MCF 10A (cell line): ENCODE measurements at places on chromosomes 12 and 14.

DNA sequence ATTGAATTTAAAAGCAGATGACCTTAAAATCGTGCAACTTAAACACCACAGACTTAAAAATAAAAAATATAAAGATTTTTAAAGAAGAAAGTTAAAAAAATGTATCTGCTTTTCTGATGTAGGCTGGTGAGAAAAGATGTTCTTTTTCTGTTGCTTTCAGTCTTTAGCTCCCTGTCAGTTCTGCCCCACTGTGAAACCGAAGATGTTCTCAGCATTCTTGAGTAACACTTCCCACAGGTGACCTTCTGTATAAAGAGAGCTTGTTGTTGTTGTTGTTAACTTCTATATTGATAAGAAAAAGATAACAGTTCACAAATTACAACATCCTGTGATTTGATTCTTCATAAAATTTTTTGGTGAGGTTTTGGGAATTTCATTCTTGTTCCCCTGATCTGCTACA, 377.9 kb upstream of the RGS6 start:
- DNase-seq = no peak

DNA sequence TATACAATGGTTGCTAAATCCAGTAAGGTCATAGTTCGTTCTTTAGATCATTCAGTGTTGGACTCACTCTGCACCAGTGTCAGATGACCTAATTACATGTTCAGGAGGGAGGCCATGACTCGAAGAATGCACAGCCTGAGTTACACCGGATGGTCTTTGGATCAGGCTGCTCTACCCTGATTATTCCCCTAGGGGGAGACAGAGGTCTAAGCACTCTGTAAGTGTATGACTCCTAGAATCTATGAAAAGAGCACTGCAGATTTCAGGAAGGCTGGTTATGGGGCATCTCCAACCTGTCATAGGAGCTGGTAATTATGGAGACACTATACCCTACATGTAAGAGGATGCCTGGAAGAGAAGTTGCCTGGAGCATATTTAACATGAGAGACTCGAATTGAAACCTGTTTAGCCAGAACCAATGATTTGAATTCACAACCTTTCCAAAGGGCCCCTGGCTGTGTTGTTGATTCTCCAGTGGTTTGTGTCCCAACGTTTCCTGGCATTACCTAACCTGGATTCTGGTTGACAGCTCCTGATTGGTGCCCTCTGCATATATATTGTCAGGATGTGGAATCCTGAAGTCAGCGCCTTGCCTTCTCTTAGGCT, at the start of gene MUCL1:
MUCL1 (plus strand) TSS at position 584 of the 606 bp plus-strand sequence. CDS start 67 bp downstream, outside the sequence.
- peak; percentile 83 for DNase-seq

DNA sequence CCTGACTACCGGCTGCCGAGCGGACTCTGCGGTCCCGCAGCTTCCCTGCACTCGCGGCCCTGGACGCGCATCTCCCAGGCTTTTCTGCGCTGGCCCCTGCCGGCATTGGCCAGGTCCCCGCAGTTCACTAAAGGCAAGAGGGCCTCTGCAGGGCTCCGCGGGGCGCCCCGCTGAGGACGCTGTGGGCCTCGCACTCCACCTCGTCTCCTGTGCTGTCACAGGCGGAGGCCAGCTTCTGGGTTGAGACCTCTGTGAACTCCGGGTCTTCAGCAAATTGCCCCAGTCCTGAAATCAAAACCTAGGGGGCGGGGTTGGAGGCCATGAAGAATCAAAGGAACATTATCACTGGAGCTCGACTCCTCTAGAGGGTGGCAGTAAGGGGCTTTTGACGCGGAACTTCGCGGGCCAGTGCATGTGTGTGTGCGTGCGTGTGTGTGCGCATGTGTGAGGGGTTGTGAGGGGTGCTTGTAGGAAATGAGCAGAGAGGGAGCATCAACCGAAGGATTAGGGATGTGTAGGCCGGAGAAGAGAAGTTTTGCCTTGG, 68.5 kb upstream of the CAPRIN2 start:
- no peak for DNase-seq

- no peak for DNase-seq
Measured at GRCh38 chr14:61719344-61720293, 24.3 kb downstream of the HIF1A start.

DNA sequence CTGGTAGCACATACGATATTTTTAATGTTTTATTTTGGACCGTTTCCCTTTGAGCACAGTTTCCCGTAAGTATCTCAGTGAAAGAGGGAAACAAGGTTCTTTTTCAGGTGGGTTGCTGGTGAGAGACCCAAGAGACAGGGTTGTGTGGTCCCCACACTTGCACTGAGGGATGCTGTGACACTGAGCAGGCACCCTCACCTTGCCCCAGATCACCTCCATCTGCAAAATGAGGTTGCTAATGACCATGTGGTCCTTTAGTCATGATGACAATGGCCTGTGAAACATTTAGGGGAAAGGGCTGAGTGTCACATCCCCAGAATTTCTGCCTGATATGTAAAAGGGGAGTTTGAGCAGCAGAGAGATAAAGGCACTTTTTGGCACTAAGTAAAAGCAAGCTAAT, 4.3 kb downstream of the CCND2 start:
- no peak for DNase-seq

DNA sequence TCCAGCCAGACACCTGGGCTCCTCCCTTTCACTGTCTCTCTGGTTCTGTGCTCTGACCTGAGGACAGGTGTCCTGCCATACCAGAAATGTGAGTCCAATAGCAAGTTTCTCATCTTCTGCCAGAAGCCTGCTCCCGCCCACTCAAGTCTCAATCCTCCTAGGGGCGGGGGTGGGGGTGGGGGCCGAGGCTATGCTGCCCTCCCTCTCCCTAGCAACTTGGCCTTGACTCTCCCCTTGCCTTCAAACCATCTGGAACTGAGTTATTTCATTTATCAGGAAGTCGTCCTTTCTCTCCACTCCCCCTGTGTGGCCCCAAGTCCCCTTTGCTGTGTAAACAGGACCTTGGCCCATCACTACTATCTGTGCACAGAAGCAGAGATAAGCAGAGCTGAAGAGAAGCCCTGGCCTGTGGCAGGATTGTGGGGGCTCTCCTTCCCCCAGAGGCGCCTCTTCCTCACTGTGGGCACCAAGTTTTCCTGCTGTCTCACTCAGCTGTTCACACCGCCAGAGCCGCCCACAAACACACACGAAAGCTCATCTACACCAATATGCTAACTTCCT, 117.1 kb downstream of the DPF3 start:
- DNase-seq = no peak

- no peak for DNase-seq
Measured at GRCh38 chr12:21745258-21745657, 29.2 kb downstream of the KCNJ8 start.

GRCh38 chr12:44497044-44497443, 379.1 kb downstream of the NELL2 start:
- DNase-seq = peak; percentile 6

DNA sequence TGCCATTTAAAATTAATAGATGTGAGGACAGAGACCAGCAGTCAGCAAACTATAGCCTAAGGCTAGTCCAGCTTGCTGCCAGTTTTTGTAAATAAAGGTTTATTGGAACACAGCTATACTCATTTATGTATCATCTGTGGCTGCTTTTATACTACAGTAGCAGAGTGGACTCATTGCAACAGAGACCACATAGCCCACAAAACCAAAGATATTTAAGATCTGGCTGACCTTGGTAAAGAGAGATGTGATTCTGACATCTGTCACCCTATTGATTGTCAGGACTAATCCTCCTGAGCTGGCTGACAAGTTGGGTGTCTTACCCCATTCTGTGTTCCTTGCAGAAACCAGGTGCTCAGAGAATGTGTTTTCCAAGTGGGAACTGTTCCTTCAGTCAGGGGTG, 99.9 kb downstream of the BEGAIN start:
- DNase-seq = no peak

DNA sequence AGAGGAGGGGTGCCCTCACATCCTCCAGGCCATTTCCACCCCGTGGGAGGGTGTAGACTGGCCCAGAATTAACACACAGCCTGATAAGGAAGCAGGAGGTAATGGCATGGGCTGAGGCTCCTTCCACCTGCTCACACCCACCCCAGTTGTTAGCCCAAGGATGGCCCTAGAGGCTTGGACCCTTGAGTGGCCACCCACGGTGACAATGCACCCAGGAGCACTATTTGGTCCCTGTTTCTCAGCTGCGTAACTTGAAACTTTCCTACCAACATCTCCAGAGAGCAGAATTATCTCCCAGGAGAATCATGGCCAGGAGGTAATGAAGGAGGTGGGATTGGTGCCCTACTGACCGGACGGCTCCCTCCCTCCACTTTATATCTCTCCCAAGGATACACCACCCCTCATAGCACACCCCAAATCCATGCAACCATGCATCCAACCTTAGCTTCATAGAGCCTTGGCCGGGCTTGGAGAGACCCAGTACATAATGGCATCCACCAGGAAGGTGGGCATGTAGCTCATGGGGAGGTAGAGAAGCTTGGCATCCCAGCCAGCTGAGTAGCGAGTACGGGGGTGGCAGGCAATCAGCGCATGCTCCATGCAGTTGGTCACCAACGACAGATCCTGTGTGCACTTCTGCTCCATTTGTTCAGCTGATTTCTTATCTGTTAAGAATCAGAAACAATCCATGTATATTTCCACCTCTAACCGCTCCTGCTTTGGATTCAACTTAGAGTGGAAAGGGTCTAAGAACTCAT, 5.6 kb downstream of the RDH16 start:
- DNase-seq = no peak

- DNase-seq = peak; percentile 8
Measured at GRCh38 chr14:66442953-66443571, 43.1 kb upstream of the CCDC196 start.

GRCh38 chr12:27331927-27332324, 710 bp upstream of the BMAL2 start:
- no peak for DNase-seq

- no peak for DNase-seq
Measured at GRCh38 chr12:19026034-19026433, 103.5 kb upstream of the PLEKHA5 start.

- peak; percentile 68 for DNase-seq
Measured at GRCh38 chr12:19575337-19576243, 136.3 kb downstream of the AEBP2 start.

DNA sequence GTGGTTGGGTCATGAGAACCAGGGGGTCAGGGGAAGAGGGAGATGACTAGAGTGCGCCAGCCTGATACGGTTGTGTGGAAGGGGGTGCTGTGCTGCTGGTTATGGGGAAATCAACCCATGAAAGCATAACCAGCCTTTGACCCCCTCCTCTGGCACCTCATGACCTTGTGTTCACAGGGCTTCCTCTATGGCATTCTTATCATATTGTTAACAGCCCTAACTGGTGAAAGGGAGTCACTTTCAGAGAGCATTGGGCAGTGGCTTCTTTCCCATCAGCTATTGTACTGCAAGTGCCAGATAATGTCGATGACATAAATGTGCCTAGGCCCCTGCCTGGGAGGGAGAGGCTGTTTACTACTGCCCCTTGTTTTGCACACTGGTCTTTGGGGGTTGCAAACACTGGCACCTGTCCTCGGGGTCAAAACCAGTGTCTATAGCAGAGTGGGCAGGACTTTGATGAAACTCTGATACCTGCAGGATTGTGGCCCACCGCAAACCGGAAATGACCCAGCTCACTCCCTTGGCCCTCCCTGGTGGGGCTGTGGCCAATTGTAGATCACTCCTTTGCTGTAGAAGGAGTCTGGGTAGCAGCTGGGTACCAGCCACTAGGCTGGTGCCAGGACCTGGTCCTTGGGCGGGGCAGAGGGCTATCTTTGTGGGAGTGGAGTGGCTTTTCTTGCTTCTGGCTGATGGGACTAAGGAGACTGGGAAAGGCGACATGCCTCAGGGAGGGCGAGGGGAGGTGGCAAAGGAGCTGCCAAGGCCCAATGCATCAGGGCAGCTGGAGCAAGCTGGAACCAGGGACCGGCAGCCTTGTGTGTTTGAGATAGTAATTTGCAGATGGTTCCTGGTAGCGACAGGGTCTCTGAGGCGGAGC, 634 bp upstream of the TMEM63C start:
- no peak for DNase-seq

GRCh38 chr14:89366864-89367778, 49.9 kb downstream of the FOXN3 start:
- no peak for DNase-seq

GRCh38 chr12:110917467-110917866, 2.9 kb downstream of the MYL2 start:
- peak; percentile 62 for DNase-seq

DNA sequence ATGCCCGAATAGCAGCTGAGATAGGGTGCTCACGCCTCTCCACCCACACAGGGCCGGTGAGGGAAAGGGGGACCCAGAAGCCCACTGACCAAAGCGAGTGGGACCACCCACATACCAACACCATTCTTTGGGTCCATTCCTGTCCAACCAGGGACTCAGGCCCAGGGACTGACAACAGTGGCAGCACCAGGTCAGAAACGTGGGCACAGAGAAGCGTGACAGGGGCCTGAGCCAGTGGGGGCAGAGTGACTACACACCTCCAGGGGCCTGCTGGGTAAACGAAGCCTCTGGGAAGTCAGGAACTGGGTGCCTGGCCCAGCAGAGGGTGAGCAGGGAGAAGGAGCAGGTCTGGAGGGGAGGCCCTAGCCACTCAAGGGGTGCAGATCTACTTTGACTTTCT, 13.7 kb downstream of the SPRYD3 start:
- no peak for DNase-seq

- peak; percentile 46 for DNase-seq
Measured at GRCh38 chr12:110704750-110705149, 15.8 kb upstream of the HVCN1 start.

DNA sequence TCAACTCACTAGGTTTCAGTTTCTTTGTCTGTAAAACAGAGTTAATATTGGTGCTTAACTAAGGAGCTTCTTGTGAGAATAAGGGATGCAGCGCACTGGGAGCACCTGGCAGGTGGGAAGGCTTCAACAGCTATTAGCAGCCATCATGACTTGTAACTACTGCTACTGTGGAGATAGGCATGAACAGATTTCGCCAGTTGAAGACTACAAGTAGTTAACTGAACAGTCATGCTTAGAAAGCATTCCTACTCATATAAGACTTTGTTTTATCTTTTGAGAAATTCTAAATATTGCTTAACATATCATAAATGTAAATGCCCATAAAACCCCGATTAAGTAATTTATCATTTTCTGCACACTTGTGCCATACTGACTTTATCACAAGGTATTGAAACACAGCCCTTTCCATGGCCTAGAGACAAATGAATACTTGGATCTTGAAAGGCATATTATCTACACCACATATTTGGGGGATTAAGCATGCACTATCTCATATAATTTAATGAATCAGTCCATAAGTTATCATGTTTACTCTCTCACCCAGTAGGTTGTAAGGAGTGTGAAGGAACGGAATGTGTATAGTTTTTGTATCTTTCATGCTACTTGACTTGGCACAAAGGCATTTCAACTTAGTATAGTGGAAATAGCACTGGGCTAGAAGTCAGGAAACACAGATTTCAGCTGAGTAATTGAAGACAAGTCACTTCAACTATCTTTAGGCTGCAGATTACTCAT, 16.1 kb downstream of the NTN4 start:
- no peak for DNase-seq

GRCh38 chr12:62720661-62721330, 214.2 kb downstream of the PPM1H start:
- no peak for DNase-seq

DNA sequence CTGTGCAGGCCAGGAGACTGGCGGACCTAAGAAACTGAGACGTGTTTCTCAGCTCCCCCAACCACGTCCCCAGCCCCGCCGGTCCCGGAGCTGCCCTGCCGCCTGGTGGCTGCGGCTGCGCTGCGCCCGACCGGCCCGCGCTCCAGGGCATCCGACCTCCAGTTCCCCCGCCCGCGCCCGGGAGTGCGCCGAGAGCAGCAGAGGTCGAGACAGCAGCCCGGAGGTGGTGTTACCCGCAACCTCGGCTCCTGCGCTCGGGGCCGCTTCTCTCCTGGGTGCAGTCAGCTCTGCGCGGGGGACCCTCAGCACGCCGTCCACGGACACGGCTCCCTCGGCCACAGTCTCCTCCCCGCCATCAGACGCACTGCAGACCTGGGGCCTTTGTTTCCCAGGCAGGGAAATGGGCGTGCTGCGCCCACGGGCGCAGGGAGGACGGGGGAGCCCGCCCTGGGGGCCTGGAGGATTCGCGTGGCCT, 21.6 kb upstream of the GPR132 start:
- DNase-seq = peak; percentile 69
